AG10803 (cell line): ENCODE measurements at places on chromosomes 6 and 20.

- DNase-seq: no peak
Observed at GRCh38 chr20:50471231-50471630, 39.0 kb upstream of the PTPN1 start.

GRCh38 chr6:8243475-8243874 lies 141.1 kb upstream of the EEF1E1 start:
- DNase-seq: peak; percentile 13

DNA sequence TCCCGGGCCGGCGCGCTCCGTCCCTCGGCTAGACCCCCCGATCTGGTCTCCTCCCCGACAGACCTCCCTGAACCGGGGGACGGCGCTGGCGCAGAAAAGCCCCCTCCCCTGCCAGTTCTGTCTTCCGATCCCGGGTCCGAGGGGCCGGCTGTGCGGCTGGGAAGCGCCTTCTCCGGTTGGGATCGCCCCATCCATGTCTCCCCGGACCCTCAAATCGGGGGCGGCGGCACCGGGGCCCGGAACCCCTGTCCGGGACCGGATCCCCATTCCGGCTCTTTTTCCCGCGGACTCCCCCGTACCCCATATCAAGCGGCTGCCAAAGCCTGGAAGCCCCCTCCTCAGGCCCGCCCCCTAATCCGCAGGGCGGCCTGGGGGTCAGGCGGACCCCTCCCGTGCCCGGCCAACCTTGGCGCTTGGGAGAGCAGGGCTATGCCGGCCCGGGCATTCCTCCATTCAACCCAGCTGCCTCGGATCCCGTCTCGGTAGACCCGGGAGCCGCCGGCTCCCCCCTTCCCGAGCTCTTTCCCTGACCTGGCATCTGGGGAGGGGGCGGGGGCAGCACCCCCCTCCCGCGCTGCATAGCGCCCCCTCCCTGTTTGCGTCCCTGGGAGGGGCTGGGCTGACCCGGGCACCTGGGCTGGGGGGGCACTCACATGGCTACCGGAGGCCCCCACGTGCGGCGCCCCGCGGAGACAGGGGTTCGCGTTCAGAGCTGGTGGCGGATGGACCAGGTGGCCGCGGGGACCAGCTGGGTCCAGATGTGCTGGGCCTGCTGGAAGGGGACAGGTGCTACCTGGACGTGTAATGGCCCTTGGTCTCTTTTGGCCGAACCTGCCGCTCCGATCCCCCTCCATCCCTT lies 643 bp downstream of the DLGAP4 start:
- no peak for DNase-seq

DNA sequence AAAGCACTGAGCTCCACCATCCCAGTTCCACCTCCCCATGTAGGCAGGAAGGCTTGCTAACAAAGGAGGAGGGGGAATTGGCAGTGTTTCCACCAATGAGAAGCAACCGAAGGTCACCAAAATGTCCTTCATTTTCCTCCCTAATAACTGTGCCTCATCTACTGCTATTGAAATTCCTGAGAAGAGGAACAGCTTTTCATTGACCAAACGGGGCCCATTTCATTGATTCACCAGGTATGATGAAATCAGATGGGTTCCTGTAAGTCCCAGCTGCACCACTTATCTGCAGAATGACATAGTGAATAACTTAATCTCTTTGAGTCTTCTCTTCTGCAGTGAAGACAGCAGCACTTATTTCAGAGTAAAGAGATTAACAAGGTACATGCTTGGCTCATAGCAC lies 17.3 kb downstream of the TREM1 start:
- no peak for DNase-seq

DNA sequence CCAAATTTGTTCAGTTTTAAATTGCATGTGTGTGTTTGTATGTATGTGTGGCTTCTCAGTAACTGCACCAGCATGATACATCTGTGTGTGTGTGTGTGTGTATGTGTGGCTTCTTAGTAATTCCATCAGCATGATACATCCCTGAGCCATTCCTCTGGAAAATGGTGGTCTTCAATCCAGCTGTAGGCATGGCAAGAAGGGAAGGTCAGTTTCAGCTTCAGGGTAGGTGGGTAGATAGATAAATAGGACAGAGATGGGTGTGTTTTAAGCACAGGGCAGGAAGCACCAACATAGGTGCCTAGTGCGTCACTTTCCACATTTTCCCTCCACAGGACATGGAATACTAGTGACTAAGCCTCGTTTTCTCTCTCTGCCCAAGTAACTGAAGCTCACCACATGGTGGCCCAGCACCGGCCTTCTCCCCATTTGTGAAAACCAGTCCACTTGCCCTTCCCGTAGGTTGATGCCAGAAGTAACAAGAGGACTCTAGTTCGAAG lies 82.9 kb downstream of the RPP40 start:
- peak; percentile 38 for DNase-seq

DNA sequence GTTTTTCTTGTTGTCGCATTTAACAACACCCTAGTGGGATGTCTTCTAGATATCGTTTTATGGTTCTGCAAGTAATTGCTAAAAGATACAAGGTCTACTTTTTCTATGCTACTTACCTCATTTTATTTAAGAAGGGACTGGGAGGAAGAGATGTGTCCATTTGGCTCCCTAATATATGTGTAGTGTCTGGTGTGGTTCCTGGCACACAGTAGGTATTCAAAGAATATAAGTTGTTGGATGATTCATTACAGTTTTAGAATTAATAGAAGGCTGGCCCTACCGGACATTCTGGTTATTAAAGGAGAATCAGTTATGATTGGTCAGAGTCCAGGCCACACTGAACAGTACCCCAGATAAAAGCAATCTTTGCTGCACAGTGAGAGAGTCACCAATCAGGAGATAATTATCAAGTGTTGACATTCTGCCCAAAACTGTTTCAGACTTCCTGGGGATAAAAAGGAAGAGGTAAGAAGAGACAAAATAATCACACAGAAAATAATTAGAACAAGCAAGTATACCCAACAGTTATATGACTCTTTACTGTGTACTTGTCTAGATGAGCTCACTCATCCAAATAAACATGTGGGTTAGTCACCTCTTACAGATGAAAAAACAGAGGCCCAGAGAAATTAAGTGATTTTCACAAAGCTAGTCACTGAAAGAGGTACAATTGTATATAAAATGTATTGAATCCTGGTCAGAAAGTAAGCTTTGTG lies 7.0 kb downstream of the TMEM244 start:
- DNase-seq: no peak

DNA sequence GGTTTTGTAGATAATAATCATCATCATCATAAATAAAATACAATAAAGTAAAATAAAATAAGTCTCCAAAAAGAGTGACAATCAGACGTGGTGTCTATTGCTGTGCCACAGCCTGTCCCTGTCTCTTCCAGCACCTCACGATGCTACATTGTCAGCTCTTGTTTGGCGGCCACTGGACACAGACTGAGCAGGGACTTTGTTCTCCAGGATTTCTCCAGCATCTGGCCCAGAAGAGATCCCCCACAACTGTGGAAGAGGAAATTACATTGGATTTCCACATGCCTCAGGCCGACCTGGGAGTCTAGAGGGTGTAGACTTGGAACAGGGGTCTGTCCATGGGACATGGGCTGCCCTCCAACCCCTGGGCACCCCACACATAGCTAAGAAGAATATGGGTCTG lies 39.2 kb upstream of the RALY start:
- no peak for DNase-seq

DNA sequence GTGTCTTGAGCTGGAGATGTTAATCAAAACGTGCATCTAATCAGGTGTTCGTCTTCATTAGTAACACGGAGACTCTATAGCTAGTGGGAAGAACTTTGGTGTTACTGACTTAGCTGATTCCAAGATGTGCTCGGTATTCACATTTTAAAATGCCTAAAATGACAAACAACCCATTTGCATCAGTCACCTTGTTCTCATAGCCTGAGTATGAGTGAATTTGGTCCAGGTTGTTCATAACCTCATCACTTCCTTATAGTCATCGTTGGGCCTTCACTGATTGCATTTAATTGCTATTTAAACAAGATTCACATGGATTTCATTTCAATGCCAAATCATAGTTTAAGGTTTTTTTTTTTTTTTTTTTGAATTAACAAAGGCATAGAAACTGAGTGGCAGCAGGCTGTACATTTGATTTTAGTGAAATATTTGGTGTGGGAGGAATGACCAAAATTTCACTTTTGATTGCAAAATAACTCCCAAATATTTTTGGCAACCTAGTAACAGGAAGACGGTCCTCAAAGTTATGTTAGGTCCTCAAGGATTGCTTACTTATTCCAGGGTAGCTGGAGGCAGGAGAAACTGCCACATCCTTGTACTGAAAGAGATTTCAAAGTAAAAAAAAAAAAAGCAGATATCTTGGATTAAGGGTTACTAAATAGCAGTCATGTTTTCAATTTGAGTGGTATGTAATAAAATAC lies 104.7 kb downstream of the JARID2 start:
- peak; percentile 68 for DNase-seq

DNA sequence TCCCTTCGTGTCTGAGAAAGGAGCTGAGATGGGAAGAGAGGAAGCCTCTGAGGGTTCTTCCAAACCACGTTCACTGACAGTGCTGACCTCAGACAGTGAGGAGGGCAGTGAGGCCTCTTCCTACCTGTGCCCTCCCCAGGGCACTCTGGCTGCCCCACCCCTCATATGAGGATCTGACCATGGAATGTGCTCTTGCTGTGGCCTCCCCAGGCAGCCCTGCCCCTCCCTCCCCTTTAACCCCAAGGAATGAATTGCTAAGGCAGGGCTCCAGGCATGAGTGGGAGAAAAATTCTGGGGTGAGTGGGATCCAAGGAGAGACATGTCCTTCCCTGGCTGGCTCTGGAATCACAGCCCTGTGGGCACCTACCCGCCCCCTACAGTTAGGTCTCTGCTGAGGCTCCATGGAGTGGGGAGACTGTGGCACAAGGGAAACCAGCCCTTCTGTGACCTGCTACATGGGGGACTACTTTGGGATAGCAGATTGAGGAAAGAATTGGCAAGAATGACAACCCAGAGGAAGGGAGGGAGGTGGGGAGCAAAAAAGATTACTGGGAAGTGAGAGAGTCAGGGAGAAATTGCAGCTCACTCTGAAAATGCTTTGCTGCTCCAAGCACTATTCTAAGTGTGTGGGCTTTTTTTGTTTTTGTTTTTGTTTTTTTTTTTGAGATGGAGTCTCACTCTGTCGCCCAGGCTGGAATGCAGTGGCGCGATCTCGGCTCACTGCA lies 29.4 kb downstream of the TNXB start:
- DNase-seq: peak; percentile 20

DNA sequence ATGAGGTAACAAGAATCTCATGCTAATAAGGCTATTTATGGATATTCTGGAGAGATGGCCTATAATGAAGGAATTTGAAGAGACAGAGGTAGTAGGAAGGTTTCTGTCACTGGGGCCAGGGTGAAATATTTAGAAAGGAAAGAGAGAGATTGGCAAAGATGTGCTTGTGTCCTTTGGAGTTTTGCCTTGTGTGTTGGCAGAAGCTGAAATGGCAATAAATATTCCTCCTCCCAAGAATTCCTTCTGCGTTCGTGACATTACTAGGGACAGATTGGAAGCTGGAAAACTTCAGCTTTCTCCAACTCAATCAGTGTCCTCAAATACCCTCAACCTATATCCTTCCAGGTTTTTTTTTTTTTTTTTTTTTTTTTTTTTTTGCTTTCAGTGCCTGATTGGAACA lies 6.3 kb downstream of the SAMD5 start:
- DNase-seq: no peak

DNA sequence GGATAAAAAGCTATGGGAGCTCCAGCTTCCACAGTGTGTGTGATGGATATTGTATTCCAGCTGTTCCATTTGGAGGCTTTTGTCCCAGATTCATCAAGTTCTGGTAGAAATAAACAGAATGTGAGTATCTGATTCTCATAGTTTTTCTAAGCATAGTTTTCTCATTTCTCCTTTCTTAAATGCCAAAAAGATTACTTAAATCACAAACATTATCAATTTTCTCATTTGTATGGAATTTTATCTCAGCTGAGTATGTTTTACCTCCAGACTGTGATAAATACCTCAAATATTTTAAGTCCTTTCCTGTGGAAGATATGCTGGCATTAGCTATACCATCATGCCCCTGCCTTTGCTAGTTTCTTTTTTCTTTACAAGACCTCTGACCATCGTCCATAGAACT lies 767.3 kb downstream of the TFAP2A start:
- no peak for DNase-seq

DNA sequence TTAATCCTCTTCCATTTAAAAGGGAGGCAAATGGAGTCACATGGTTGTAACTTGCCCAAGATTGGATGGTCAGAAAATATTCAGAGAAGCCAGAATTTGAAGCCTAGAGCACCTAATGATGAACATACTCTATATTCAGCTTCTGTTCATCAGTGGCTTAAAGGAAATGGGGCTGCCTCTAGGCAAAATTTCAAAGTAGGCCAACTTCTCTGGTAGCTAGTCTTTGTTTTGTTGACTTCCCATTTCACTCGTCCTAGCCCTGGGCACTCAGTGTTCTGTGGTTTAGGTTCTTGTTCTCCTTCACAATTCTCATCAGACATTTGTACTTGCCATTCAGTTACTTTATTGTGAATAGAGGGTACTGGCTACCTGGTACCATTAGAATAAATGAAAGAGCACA lies 13.2 kb downstream of the MAP3K7 start:
- no peak for DNase-seq

GRCh38 chr20:49140834-49141233 lies 47.3 kb downstream of the STAU1 start:
- DNase-seq: peak; percentile 31

- DNase-seq: peak; percentile 99
Observed at GRCh38 chr6:43768983-43769525, 957 bp upstream of the VEGFA start.

- DNase-seq: no peak
Observed at GRCh38 chr6:12823847-12824246, 107.3 kb downstream of the PHACTR1 start.

DNA sequence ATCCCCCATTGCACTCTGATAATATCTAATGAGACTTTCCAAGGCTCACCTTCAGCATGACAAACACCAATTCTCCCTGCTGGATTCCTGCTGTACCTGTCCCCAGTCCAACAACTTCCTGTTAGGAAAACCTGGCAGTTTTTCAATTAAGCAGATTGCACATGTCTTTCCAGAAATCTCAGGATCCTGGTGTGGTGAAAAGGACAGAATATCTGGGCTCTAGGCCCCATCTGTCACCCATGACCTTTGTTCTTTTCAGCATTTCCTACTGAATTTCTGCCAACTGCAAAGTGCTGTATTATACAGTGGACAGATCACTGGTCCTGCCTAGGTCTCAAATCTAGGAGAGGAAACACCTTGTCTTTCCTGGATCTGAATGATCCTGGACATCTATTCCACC lies 27.7 kb upstream of the DTNBP1 start:
- no peak for DNase-seq

DNA sequence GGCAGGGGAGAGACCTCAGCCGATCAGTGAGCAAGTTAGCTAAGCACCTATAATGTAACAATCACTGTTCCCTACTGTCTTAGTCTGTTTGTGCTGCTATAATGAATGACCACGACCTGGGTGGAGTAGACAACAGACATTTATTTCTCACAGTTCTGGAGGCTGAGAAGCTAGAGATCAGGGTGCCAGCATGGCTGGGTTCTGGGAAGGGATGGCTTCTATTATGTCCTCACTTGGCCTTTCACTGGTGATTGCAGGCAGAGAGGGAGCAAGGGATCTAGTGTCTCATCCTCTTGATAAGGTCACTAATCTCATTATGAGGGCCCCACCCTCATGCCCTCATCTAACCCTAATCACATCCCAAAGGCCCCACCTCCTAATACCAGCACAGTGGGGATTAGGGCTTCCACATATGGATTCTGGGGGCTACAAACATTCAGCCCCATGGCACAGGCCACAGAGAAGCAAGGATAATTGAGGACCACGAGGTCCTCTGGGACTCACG lies 162.5 kb downstream of the CD83 start:
- no peak for DNase-seq

GRCh38 chr6:11734861-11735613 lies 43.6 kb downstream of the ADTRP start:
- peak; percentile 48 for DNase-seq
